ENCODE measurements at places on chromosomes 6 and 20.
A peak's percentile ranks its signal among the peaks of the same experiment; 100 is the strongest.

GRCh38 chr6:61959196-61959595 lies 326.8 kb downstream of the KHDRBS2 start:
- no peak for DNase-seq

DNA sequence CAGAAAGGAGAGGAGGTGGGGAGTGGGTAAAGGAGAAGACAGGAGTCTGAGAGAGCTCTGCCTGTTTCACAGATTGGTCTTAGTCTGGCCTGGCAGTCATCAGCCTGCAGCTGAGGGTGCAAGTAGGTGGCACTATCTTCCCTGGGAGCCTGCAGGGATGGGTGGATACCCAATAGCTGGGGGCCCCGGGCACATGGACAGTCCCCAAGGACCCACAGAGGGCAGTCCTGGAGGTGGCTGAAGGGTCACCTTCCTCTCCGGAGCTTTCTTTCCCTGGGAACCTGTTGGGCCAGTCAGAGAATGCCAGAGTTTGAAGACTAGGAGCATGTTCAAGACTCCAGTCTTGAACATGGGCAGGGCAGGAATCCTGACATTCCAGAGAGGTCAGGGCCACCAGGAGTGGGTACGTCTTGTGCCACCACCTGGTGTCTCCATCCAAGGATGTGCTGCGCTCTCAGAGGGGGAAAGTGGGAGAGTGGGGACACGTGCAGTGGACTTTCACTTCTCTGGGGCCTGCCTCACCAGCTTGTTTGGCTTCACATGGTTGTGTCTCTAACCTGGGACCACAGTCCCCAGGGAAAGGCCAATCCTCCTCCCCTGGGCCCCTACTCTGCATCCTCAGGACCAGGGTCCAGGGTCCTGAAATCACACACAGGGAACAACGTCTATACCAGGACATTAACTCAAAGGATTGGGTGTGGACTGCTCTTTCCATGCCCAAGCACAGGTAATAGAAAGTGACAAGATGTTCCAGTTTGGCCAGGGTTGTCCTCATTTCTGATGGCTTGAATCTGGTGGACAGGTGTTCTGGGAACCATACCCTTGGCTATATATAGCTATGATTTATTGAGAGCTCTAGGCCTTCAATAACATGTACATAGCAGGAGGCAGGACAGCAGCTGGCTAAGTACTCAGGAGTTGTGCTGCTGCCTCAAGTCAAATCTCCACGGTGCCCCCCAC lies 18.0 kb downstream of the AARS2 start:
- no peak for DNase-seq

DNA sequence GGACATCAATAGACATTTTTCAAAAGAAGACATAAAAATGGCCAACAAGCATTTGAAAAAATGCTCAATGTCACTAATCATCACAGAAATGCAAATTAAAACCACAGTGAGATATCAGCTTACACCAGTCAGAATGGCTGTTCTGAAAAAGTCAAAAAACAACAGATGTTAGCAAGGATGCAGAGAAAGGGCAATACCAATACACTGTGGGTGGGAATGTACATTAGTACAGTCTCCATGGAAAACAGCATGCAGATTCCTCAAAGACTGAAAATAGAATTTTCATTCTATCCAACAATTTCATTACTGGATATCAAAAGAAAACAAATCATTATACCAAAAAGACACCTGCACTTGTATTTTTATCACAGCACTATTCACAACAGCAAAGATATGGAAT lies 85.3 kb downstream of the DCDC2 start:
- no peak for DNase-seq

DNA sequence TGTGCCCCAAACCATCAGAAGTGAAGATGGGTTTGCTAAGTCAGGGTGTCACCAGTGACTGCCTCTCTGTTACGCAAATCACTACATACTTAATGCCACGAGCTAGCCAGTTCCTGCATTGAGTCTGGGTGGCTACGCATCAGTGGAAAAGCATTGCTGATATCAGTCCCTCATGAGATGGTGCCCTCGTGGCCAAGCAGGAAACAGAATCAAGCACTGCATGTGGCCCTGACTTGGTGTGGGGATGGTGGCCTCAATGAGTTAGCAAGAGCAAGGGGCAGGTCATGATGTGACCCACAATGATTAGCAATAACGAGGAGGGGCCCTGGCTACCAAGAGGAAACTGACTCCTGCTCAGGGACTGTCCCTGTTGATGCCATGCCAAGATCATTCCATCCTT lies 51.6 kb upstream of the FNDC1 start:
- DNase-seq: no peak

DNA sequence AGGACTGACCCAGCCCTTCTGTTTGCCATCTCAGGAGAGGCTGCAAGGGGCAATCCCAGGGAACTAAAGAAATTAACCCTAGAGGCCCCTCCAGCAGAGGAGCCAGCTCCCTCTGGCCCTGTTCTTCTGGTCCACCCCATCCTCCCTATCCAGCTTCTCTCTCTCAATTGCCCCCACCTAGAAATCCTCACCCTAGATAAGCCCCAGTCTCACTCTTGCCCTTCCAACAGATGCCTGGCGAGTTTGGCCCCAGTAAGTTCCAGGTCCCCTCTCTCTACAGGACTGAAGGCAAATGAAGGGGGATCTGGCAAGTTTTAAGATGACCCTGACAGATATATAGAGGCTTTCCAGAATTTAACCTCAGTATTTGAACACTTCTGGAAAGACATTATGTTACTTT lies 134.0 kb downstream of the THBS2 start:
- no peak for DNase-seq

- peak; percentile 66 for DNase-seq
These were observed 71.0 kb upstream of the CD83 start for GRCh38 chr6:14046476-14047068.

DNA sequence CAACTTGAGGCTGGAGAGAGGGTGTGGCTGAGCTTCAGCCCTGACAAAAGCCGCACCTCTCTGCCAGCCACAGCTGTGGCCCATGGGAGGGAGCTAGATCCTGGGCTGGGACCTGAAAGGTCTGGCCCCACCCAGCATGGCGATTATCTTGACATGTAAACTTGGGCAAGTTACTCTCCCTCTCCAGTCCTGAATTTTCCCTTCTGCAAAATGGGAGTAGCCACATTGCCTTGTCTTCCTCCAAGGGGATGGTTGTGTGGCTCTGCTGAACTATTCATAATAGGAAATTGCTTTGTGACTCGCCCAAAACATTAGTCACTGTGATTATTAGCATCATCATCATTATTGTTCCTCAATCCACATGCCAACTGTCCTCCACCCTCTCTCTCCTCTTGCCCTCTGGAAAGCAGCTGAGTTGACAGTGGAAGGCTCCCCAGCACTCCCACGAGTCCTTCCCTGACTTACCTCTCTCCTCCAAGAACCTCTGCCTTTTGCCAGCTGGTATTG lies 23.0 kb upstream of the RBPJL start:
- no peak for DNase-seq

- no peak for DNase-seq
These were observed 85.1 kb downstream of the MDN1 start for GRCh38 chr6:89734526-89734925.

DNA sequence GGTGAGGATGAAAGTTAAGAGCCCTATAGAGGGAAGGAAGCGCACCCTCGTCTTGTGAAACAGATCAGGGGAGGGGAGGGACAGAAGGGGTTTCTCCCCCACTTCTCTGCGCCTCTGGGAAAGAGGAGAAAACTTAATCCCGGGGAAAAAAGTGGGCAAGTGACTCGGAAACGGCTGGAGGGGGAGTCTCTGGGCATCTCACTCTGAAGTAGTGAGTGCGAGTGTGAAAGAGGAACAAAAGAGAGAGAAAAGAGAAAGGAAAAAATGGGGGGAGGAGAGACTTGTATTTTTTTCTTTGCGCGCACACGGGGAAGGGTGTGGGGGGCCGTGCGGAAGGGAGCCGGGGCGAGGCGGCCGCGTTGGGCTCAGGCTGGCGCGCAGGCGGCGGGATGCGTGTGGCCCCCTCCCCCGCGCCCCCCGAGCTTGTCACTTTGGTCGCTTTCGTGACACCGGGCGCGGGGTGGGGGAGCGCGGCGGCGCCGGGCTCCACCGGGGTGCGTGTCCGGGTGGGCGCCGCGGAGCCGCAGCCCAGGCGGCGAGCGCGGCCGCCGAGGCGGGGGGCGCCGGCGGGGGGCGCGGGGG lies 454 bp downstream of the L3MBTL3 start:
- peak; percentile 67 for DNase-seq

DNA sequence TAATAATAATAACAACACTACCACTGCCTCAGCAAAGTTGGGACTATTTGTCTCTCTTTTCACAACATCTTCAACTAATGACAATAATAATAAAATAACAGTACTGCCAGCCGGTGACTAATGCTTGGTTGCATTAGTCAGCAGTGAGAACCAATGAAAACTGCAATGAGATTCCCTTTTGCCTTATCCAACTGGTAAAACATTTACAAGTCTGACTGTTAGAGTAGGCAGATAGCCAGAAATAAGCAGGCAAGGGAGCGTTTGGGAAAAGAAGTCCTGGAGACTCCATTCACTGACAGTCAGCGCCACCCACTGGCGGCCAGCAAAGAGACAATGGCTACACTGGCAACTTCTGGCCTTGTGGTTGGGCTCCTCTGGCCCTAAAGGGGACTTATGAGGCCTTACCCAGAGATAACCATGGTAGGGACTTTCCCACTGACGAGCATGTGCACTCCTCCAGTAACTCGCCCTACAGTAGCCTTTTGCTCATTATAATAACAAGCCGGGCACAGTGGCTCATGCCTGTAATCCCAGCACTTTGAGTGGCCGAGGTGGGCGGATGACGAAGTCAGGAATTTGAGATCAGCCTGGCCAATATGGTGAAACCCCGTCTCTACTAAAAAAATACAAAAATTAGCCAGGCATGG lies 3.4 kb upstream of the NSFL1C start:
- DNase-seq: peak; percentile 67

GRCh38 chr20:1623501-1624205 lies 3.8 kb upstream of the SIRPB1 start:
- DNase-seq: peak; percentile 0

DNA sequence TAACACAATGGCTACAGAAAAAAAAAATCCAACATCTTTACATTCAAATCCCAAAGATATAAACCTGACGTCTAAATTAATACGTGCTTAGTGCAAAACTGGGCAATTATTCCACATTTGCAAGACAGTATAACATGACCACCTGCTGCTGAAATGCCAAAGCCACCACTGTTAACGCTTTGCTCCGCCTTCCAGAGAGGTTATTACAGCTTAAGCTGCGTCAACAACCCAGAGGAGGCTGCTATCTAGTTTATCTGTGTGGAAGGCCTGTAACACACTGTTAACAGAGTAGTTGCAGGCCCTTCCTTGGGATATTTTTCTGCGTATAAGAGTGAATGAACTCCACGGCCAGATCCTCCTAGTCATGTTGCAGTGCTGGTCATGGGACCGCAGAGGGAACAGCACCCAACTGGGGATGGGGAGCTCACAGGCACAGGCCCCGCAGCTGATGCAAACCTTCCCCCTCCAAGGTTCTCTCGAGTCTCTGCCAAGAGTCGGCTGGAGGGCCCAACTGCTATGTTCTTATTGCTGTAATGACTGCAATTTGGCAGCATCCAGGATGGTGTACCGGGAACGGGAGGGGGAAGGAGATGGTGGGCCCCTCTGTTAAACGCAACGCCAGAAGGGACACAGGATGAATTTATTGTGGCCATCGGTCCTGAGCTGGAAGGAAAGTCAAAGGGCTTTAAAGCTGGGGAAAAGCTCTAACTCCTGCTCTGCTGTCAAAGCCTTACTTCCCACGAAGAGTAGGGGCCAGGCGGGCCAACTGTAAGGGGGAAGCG lies 993 bp upstream of the NCOA7 start:
- peak; percentile 36 for DNase-seq

DNA sequence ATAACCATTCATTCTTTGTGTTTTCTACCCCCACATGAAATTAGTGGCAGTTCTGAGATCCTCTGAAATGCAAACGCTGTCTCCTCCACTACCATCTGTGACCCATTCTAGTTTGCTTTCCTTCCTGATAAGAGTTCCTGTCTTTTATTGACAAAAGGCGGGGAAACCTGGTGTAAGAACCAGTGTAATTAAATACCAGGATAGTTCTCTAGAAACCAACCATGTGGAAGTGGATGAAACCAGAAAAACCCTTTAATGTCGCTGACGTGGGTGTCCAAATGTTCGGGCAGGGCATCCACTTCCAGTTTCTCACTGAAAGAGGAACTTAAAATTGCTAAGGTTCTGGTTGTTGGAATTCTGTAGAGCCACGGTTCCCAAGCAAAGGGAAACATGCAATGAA lies 79.1 kb downstream of the TNFRSF21 start:
- DNase-seq: no peak

GRCh38 chr20:20487811-20488210 lies 119.9 kb downstream of the INSM1 start:
- no peak for DNase-seq

DNA sequence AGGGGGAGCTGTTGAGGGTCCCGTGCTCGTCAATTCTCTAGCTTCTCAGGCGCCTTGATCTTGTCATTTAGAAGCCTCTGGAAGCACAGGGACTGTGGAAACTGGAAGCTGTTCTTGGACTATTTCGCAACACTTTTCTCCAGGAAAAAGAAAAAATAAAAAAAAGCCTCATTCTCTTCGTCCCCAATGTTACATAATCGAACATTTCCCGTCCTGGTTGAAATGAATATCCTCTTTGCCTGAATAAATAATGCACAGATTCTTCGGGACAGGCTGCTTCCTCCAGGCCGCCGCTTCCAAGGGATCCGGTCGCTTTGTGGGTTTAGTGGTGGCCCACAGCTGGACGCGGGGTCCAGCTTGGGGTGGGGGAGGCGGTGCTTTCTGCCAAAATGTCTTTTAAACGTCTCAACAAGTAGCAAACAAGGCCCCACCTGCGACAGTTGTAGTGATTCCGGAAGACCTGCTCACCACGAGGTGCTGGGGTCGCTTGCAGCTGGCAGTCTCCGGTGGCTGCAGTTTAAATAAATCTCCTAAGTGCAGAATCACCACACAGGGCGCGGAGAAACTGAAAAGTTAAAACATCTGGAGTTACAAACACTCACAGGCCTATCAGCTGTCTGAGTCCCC lies 125.9 kb upstream of the ESR1 start:
- DNase-seq: no peak

GRCh38 chr6:47147175-47147727 lies 105.1 kb upstream of the ADGRF1 start:
- no peak for DNase-seq

DNA sequence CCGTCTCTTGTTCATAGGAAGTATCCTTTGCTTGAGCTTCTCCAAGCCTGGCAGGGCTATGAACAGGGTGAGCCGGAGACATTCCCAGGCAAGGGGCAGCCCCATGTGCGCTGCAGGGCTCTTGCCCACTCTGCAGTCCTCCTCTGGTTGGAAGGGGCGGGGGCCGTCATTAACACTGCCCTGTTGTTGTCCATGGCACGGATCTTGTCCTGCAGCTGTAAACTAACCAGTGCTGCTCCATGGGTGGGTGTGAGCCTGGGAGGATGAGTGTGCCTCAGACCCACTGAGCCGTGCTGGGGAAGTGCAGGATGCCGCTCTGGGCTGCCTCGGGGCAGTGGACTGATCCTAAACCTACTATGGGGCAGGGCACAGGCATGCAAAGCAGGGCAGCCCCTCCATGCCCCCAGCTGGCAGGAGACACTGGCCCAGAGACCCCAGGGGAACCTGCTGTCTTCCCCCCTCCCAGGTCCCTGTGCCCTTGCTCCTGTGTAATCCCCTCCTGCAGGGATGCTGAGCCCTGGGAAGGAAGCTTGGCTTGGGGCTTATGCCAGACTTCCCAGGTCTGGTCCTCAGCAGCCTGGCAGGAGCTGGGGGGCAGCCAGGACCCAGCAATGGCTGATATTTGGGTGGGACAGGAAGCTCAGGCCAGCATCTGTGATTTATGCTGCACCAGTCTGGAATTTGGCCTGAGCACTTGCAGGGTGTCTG lies 8.5 kb downstream of the EBF4 start:
- no peak for DNase-seq

GRCh38 chr6:33579828-33580714 lies at the start of gene BAK1:
BAK1 (minus strand) TSS chr6:33580276; CDS start chr6:33577604, 2,672 bp downstream.
- peak; percentile 90 for DNase-seq
